ENCODE measurements at places on chromosomes 16 and 17. TPM values are rescaled to one million over a fixed set of nuclear protein-coding genes. Genes with fewer than 3 reads are reported as not detected.

GRCh38 chr17:83186226-83186625 lies 106.8 kb downstream of the METRNL start:
- no peak for DNase-seq

DNA sequence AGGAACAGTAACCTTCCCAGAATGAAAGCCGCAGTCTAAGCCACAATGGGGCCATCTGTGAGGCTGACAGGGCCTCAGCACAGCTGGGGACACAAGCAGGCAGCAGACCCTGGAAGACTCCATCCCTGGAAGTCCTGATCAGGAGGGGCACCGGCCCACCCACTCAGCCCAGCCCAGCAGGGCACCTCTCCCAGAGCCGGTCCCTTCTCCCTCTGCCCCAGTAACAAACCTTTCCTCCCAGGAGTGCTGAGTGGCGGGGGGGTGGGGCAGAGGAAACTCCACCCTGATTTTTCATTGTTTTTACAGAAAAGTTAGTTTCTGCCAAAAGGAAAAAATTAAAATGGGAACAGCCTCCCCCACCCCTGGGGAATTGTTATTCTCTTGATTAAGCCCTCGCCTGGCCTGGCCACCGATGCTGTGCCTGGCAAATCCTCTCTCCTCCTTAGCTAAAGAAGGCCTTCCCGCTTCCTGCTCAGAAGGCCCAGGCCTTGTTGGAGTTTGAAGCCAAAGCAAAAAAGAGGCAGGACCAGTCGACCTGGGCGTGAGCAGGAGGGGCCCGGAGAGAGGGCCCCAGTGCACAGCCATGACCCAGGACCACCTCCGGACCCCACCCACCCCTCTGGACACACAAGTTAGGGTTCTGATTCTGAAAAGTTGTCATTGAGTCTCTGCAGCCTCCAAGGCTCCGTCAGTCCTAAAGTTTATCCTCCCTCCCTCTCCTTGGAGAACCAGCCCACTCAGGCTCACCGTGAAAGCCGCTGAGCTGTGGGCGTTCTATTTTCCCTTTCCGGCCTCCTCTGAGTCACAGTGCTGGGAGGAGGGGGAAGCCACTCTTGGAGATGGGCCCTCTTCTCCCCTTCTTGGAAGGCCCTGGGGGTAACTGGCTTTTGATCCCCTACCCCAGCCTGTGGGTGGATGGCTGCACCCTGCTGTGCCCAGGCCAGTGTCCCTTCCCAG lies 128.4 kb upstream of the TNRC6C start:
- peak; percentile 86 for DNase-seq

- no peak for DNase-seq
Observed at GRCh38 chr16:57270221-57271062, 14.0 kb downstream of the PLLP start.

DNA sequence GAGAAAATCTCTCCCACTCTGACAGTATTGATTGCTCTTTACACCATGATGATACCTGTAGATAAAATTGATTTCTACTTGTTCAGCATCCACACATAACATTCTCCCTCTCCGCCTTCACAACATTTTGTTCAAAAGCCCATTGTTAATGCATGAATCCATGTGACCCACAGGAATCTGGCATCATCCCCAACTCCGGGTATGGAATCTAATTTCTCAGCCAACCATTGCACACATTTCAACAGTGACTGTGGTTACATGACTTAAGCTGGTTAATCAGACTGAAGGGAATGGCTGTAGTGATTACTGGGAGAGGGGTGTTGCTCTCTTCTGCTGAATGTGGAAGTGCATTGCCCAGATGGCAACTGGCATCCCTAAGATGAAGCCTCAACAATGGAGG lies 161.4 kb upstream of the C16orf82 start:
- peak; percentile 78 for DNase-seq

DNA sequence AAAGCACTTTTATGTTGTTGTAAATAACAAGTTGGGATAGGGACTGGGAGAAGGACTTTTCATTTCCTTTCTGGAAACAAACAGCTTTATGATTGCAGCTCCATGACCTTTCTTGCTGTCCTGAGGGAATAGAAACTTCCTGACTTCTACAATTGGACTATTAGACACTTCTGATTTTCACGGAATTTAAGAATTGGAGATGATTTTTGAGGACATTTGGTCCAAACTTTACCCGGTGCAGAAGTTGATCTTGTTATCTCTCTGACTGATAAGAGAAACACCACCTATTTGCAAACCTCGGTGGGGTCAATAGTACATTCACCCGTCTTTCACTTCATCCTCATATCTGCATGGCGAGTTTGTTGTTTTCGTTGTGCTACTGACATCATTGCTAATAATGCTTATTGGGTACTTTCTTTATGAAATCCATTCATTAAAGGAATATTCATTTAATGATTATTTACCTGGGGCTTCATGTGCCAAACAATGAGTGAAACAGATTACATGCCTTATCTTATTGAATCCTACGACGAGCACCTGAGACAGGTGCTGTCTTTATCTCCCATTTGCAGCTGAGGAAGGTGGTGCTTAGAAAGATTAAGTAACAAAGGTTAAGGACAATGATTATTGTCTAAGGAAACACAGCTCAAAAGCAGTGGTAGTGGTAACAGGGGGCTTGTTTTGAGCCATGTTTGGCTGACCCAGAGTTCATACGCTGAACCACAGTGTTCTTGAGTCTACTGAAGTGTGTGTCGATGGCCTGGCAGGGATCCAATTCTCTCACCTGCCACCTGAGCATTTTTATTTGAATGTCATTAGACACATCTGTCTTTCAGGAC lies 176.9 kb upstream of the FAM20A start:
- no peak for DNase-seq

GRCh38 chr17:74892974-74893911 lies at the start of gene FADS6:
FADS6 (minus strand) TSS chr17:74893633; CDS start chr17:74893595, 38 bp downstream.
- no peak for DNase-seq

DNA sequence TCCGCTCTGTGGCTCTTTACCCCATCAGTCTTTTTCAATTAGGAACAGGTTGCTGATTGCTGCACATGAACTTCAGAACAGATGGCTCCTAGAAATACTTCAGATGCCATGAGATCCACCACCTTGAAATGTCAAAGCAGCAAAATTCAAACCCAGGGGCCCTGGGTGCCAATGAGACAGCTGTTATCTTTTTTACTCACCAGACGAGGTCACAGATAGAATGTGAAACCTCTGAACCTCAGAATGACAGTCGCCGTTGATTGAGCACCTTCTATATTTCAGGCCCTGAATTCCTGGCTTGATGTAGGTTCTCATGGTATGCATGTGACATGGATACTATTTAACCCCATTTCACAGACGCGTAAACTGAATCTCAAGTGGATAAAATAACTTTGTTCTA lies 63.0 kb downstream of the MAF start:
- no peak for DNase-seq

TELO2 gene
- 10.9 TPM for total RNA-seq

GRCh38 chr16:25110387-25110947 lies 1.1 kb upstream of the LCMT1 start:
- DNase-seq = no peak

GRCh38 chr17:58282442-58282841 lies 1.7 kb upstream of the MPO start:
- DNase-seq = no peak

- no peak for DNase-seq
Observed at GRCh38 chr16:88477631-88478519, 24.8 kb downstream of the ZFPM1 start.

DNA sequence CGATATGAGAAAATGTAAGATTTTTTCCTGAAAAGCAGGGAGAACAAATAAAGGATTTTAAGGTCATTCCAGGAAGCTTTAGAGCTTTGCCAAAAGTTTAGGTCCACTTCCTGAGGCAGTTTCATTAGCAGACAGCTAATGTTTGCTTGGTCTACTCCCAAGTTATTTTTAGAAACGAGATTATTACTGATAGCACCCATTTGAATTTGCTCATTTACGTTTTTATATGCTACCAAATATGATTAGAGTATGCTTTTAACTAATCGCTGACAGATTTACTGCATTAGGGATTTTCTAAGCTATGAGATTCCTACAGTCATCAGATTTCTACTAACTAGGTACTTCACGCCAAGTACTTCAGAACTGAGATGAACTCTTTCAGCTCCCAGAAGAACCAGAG lies 98.1 kb downstream of the WNT3 start:
- DNase-seq = peak; percentile 23

DNA sequence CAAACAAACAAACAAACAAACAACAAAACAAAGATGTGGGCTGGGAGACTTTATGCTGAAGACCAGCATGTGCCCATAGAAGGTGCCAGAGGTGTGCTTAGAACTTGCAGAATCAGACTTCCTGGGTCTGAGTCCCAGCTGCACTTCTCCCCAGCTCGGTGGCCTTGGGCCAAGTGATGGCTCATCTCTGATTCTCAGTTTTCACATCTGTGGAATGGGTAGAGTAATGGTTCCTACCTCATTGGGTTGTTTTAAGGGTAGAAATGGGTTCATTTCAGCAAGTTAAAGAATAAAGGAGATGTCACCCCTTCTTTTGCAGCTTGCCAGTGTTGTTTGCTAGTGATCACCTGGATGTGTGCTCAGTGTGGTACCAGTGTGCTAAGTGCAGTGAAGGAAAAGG lies 10.7 kb downstream of the NKD1 start:
- DNase-seq = no peak

KRTAP4-5 gene
- total RNA-seq = not detected

DNA sequence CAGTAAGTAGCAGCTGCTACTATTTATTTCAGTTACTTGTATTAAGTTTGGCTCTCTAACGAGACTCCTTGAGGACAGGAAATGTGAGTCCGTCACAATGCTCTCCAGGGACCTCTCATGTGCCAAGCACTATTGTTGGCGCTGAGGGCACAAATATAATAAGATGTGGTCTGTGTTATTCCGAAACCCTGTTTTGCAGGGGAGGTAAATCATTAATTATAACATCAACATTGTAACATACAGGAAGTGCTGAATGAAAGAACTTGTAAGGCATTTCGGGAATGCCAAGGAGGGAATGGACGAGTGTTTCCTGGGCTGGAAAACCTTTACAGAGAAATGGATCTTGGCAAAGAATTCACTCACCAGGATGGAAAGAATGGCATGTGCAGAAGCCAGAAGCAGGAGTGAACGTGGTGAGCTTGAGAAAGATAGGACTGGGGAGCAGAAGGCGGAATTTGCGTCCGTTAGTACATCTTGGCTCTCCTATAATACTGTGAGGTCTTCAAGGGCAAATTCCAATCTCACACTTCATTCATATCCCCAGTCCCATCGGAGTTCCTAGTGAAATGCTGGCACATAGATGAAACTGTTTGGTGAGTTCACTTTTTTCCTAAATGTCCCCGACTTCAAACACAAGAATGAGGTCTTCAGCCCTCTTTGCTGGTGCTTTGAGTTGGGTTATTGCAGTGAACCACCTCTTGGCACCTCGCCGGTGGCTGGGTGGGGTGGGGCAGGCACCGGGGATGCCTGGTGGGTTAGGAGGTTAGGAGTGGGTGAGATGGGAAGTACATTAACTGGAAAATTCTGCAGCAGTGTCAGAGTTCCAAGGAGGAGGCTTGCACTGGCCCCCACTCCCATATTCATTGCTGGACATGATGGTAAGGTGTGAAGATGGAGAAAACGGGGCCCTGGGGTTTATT lies 11.5 kb downstream of the TAC4 start:
- peak; percentile 88 for DNase-seq

AGRP gene
- total RNA-seq = not detected

GRCh38 chr16:78993346-78993745 lies 607.2 kb downstream of the MAF start:
- no peak for DNase-seq

- no peak for DNase-seq
Observed at GRCh38 chr16:15827299-15827698, 29.5 kb downstream of the MYH11 start.

GRCh38 chr17:49910094-49910857 lies 58.7 kb upstream of the DLX4 start:
- no peak for DNase-seq

TIMM22 gene
- total RNA-seq = 13.4 TPM

TAC4 gene
- not detected for total RNA-seq

DNA sequence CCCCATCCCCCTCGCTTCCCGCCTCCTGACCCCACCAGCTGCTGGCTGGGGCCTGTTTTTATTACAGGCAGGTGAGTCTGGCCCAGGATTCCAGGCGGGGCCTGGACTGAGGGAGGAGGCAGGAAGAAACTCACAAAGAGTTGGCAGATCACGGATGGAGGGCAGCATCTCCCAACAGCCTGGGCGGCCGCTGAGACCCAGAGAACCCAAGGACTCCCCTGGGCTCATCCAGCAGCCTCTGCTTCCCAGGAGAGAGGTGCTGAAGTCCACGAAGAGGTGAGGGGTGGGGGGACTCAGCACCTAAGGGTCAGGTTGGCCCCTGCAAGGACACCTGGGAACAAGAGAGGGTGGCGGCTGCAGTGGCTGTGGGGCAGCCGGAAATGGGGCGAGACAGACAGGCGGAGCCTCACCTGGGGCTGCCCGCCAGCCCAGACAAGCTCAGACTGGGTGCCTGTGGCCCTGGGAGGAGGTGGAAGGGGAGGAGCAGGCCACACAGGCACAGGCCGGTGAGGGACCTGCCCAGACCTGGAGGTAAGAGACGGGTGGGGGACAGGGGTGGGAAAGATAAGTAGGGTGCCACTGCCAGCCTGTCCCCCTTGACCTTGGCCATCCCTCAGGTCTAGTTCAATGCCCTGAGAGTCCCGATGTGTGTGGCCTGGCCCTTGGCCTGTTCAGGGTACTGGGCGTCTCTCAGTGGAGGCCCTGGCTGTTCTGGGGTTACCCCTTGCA lies 8.7 kb upstream of the ADGRG1 start:
- no peak for DNase-seq

GAS7 gene
- 2.6 TPM for total RNA-seq

CDK5R1 gene
- 0.33 TPM for total RNA-seq

DNA sequence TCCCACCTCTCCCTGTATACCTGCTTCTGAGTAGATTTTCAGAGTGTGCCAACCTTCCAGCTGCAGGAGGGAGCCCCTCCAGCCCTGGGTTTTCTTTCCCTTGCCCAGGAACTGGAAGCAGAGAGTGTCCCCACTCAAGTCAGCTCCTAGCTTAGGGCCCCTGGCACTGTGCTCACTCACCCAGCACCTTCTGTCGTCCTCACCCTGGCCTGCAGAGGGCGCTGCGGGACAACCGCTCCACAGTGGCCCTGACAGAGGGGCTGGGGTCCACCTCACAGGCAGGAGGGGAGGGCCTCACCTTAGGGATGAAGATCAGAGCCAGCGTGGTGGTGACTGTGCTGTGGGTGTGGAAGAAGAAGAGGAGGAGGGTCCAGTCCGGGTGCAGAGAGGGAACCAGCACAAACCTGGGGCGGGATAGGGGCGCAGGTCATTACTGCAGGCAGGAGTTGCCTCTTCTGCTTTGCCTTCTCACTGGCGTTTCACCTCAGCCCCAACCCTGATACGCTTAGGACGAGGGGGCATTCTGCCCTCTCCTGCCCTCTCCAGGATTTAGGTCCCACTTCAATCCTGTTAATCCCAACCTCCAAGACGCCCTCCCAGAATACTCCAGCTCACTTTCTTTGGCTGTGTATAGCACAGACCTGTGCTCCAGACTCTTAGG lies 10.0 kb downstream of the GPR179 start:
- no peak for DNase-seq

- DNase-seq = no peak
Observed at GRCh38 chr16:57734308-57734924, 1.2 kb upstream of the KATNB1 start.

Data from fibroblast of lung (primary cell).